ENCODE measurements at places on chromosomes 5 and 9. TPM values are rescaled to one million over a fixed set of nuclear protein-coding genes. Genes with fewer than 3 reads are reported as not detected.

HTR4 gene
- 1.7 TPM for total RNA-seq

AQP3 gene
- total RNA-seq: 14.2 TPM

GRCh38 chr5:116703328-116703727 lies 128.7 kb upstream of the SEMA6A start:
- no peak for DNase-seq

DNA sequence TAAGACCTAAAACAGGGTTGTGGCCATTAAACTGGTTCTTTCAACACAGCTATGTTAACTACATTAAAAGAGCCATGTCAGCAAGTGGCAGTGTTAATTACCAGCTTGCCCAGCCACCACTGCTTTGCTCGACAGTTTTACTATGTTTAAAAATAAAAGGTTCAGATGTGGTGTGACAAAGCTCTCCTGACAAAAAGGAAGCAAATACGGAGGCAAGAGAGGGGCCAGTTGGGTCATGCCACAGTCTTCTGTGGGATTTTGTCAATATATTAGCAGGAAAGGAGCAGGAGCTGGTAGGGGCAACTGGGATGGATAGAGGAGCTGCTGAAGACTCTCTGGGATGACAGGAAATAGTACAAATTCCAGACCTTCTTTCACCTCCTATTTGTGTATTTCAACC lies 113.5 kb upstream of the PCA3 start:
- DNase-seq: no peak

DNA sequence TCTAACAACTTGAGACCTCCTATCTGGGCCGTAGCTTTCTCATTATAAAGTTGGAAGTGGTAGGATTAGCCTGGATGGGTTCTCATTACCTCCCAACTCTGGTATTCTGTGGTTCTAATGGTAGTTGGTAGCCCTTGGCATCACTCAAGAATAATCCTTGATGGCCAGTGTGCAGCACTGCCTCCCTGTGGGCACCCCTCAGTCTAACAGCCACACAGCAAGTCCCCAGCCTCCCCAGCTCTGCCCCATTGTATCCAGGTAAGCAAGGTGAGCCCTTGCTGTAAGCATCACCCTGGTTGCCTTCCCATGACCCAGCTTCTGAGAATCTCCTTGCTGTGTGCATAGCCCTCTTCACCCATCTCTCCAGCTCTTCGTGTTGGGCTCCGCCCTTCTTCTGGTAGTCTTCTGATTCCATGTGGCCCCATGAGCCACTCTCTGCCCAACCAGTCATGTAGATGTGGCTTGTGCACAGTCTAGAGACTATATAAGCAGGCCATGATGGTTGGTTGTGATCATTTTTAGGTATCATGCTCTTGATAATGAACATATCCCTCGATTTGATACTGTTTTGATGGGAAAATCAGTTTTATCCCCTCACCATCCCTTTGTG lies 57.6 kb upstream of the GRHPR start:
- no peak for DNase-seq

COL15A1 gene
- 348 TPM for total RNA-seq

GRCh38 chr5:39079147-39079546 lies 4.9 kb upstream of the RICTOR start:
- DNase-seq: no peak

GRCh38 chr5:180156141-180156540 lies 52.9 kb downstream of the RASGEF1C start:
- no peak for DNase-seq

FBXW11 gene
- total RNA-seq: 61.4 TPM

- peak; percentile 52 for DNase-seq
Measured at GRCh38 chr9:134738869-134739659, 97.5 kb downstream of the COL5A1 start.

- no peak for DNase-seq
Measured at GRCh38 chr9:16728137-16728508, 142.3 kb downstream of the BNC2 start.

IFNA21 gene
- 18.5 TPM for total RNA-seq

DNA sequence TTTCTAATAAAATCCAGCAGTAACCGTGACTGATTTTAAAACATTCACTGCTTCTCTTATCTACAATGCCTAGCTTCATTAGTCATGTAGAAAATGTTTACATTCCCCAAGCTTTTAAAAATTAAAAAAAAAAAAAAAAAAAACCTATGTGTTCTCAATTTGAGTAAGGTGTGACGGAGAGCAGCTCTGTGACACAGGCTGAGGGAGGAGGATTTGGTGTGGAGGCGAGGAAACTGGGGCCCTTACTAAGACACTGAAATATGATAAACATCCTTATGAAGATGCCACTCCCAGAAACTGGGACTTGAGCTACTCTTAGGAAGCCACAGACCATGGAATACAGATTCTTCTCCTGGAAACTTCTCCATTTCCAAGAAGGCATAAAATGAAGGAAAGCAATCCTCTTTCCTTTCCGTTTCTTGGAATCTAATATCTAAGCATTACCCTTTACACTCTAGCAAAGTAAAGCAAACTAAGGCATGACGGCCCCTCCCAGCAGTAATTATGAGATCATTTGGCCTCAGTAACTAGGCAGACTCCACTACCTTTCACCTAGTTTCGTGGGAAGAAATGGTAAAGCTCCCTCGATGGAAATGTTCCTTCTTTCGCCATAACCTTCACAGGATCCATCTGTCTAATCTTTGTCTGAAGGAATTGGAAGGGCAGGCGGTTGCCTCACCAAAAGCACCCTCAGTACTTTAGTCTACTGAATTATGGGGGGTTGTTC lies 23.5 kb downstream of the GRAMD2B start:
- peak; percentile 36 for DNase-seq

PKD2L2 gene
- total RNA-seq: 2.4 TPM

GRCh38 chr9:105886136-105886535 lies 191.8 kb downstream of the TMEM38B start:
- no peak for DNase-seq

GRCh38 chr9:116342941-116343340 lies 189.3 kb downstream of the PAPPA start:
- DNase-seq: no peak

DNA sequence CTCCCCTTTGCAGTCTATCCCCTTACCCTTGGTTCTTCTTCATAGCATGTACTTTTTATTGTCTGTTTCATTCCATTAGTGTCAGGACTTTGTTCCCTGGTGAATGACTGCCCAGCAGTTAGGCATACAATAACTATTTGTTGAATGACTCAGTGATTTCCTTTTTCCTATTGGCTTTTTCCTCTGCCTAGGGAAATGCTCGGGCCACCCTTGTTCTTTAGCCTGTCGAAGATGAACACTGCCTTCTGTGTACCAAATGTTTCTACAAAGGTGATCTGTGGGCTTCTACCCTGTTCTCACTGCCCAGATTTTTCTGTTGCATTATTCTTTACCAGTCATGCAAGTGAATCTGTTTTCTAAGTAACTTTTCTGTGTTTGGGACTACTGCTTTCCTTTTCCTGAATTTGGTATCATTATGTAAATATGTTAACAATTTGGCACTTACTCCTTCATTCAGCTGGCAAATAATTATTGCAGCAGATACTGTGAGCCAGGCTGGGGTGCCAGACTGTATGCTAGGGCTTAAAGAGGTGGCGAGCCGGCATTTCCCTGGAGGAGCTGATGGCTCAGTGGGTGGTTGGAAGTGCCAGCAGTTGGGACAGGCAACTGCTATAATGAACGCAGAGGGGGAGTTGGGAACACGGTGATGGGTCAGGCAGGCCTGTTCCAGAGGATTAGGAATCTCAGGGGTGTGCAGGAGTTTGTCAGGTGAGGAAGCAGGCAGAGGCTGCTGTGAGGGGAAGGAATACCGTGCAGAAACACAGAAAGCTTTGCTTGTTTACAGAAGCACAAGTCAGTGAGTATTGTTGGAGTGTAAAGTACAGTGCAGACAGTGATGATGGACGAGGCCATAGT lies 30.6 kb downstream of the KDM4C start:
- no peak for DNase-seq

SKIC3 gene
- total RNA-seq: 148 TPM

DNA sequence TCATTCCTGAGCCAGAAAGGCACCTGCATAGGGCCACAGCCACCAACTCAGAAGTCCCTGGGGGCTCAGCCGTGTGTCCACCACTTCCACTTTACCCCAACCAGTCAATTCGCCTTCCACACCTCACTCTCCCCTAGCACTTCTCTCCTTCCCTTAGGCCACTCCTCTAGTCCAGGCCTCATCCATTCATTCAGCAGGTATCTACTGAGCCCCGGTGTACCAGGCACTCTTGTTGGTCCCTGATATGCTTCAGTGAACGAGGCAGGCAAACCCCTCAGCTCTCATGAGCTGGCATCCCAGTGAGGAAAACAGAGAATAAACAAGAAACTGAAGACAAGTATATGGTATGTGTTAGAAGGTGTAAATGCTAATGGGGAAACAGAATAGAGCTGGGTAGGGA lies 28.7 kb downstream of the NDUFA8 start:
- DNase-seq: no peak

PLGRKT gene
- 9.9 TPM for total RNA-seq

GRCh38 chr5:66828548-66829357 lies 232.6 kb downstream of the MAST4 start:
- peak; percentile 88 for DNase-seq

EIF4EBP3 gene
- total RNA-seq: not detected

GRCh38 chr9:81822967-81823366 lies 105.3 kb upstream of the SPATA31D4 start:
- no peak for DNase-seq

GRCh38 chr9:128887049-128887448 lies 5.1 kb downstream of the LRRC8A start:
- no peak for DNase-seq

- DNase-seq: no peak
Measured at GRCh38 chr5:156356238-156356637, 29.3 kb downstream of the SGCD start.

GRCh38 chr9:120197605-120198004 lies 382.4 kb downstream of the CDK5RAP2 start:
- no peak for DNase-seq

DMRT3 gene
- total RNA-seq: 1.2 TPM

GRCh38 chr5:97499605-97500004 lies 316.6 kb upstream of the RIOK2 start:
- DNase-seq: no peak

KCNV2 gene
- 1.4 TPM for total RNA-seq

GRCh38 chr5:37015795-37016666 lies 139.5 kb downstream of the NIPBL start:
- DNase-seq: no peak

FNIP1 gene
- 60.7 TPM for total RNA-seq

GRCh38 chr9:105656131-105656921 lies 5.9 kb upstream of the TAL2 start:
- DNase-seq: no peak

INSL4 gene
- total RNA-seq: 4.8 TPM

SHROOM1 gene
- total RNA-seq: 4.3 TPM

- peak; percentile 93 for DNase-seq
Measured at GRCh38 chr9:115944166-115944948, 209.2 kb upstream of the PAPPA start.

PCDHA8 gene
- total RNA-seq: 6.0 TPM

DNA sequence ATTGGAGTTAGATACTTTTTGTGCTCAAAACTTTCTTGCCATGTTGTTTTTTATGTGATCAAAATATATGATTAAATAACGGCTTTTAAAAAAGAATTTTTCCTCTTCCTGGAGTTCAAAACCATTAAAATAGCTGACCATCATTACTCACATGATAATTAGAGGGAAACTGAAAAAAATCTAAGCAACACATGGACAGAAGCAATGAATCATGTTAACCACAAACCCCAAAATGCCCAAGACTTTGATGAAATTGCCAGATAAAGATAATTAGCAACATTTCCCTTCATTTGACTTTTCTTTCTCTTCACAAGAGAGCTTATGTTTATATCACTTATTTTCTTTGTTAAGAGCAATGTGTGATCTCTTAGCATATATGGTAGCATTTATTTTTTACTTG lies 1294.2 kb downstream of the EFNA5 start:
- no peak for DNase-seq

GRCh38 chr9:88143179-88143578 lies 4.9 kb upstream of the SPATA31C2 start:
- DNase-seq: no peak

GRCh38 chr5:67494186-67494855 lies 297.7 kb upstream of the CD180 start:
- peak; percentile 45 for DNase-seq

GRCh38 chr5:128869970-128870369 lies 95.3 kb upstream of the SLC27A6 start:
- DNase-seq: no peak

DNA sequence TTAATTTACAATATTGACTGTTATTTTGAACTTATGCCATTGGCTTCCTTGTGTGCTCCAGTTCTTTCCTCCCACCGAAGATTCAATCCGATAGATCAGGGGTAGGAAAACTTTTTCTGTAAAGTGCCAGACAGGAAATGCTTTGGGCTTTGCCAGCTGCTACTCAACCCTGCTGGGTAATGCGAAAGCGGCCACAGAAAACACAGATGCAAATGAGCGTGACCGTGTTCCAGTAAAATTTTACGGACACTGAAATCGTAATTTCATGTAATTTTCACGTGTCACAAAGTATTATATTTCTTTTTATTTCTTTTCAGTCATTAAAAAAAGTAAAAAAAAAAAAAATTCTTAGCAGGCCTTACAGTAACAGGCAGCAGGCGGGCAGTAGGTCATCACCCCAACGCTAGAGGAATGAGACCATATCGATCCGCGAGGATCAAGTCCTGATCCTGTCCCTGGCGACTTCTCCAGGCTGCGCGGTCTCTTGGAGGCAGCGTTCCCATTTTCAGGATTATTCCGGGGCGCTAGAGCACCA lies 599 bp downstream of the NMRK1 start:
- DNase-seq: peak; percentile 65

GRCh38 chr9:3647652-3648051 lies 121.9 kb upstream of the RFX3 start:
- no peak for DNase-seq

- DNase-seq: no peak
Measured at GRCh38 chr9:98445576-98445975, 190.1 kb upstream of the TBC1D2 start.

- peak; percentile 88 for DNase-seq
Measured at GRCh38 chr5:170315154-170315553, 17.6 kb upstream of the LCP2 start.

GRCh38 chr5:149274939-149275338 lies 3.3 kb downstream of the AFAP1L1 start:
- no peak for DNase-seq

TAF11L8 gene
- total RNA-seq: not detected

- no peak for DNase-seq
Measured at GRCh38 chr5:170117736-170118135, 12.0 kb downstream of the FOXI1 start.

HMCN2 gene
- 7.5 TPM for total RNA-seq

GRCh38 chr5:148446611-148447010 lies 62.9 kb downstream of the FBXO38 start:
- no peak for DNase-seq

FGF10 gene
- total RNA-seq: 48.9 TPM

- peak; percentile 93 for DNase-seq
Measured at GRCh38 chr9:19408693-19409400, at the start of gene ACER2. ACER2 (plus strand) TSS chr9:19409009; CDS start chr9:19409085, 76 bp downstream.

SHB gene
- 24.1 TPM for total RNA-seq

LHX3 gene
- total RNA-seq: 0.24 TPM

PAEP gene
- not detected for total RNA-seq
